Uterus (tissue), 4 donors: ENCODE measurements at places on chromosomes 5 and 9.

DNA sequence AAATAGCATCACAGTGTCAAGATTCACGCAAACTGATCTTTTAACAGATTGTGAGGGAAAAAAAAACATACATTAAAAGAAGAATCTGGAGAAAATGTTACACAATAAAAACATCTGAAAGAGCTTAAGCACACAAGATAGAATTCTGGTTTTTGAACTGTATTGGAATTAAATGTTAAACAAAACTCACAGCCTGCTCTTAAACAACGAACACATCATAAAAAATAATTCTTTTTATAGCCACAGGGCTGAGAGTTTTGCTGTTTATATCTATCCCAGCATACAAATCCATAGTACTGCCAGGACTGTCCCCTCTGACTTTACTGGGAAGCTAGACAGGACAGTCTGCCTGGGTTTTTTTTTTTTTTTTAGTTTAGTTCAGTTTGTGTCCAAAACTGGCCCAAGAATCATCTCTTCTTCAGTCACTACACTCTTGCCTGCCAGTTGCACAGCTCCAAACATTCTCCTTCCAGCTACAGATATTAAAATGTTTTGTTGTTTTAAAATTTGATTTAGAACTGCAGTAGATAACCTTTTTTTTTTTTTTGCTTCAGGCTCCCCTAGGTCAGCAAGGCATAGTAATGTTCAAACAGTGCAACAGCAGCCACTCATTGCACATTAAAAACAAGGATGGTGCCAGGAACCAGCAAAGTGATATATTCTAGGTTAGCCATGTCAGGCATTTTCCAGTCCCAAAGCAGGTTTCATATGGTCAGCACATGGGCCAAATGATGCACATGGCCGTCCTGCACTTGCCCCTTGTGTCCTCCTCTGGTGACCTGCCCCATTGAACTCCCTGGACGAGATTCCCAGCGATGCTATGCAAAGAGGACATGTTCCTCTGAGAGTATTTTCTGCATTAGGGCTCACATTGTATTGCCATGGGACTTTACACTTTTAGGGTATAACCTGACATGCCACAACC, 173.6 kb downstream of the ARL15 start:
- H3K36me3 ChIP-seq: no peaks in the 10 kb centered on the region
- peaks cover 6% of the 10 kb centered on the region for H3K4me1 ChIP-seq
- no peaks in the 10 kb centered on the region for H3K27me3 ChIP-seq
- DNase-seq: peak; percentile 25

DNA sequence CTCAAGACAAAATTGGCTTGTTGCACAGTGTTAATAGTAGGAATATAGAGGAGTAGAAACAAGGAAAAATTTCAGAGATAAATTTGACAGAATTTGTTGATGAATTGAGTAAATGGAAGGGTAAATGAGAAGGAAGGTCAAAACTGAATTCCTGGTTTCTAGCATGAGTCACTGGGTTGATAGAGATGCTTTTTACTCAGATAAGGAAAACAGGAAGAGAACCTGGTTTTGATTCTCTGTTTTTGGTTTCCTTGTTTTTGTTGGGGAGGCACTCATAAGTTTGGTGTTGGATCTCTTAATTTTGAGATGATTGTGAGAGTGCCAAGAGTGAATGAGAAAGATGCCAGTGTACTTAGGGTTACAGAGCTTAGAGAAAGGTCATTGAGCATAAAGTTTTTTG, 7.1 kb downstream of the LRRC70 start:
- DNase-seq: no peak
- H3K27me3 ChIP-seq: no peaks in the 10 kb centered on the region
- no peaks in the 10 kb centered on the region for H3K4me1 ChIP-seq
- no peak overlapping the region for H3K27ac ChIP-seq
- no peak overlapping the region for H3K4me3 ChIP-seq

DNA sequence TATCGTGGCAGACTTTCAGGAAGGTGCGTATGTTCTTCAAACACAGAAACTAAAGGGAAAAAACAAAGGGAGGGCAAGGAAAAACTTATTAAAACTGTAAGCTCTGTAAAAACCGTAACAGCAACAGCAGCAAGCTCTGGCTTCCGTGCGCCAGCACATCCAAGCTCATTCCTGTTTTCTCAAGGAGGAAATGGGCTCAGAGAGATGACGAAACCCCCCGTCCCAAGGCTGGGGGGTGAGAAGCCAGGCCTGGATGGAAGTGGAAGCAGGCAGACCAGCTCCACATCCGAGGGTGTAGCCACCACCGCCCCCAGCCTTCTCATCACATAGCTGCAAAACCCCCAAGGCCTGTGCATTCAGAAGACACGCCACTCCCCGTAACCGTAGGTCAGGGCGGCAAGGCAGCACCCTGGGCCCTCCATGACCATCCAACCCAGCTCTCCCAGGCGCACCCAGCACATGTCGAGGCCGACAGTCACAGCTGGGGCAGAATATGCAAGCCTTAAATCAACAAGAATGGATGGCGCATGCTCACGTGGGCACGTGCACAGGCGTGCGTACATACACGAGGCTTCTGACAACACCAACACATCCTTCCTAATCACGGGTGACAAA, 52.8 kb downstream of the VAV2 start:
- H3K27ac ChIP-seq: no peak overlapping the region
- H3K4me3 ChIP-seq: no peak overlapping the region
- no peaks in the 10 kb centered on the region for H3K4me1 ChIP-seq
- H3K36me3 ChIP-seq: no peaks in the 10 kb centered on the region

- DNase-seq: no peak
- no peaks in the 10 kb centered on the region for H3K27me3 ChIP-seq
- H3K27ac ChIP-seq: no peak within 1 kb of the TSS
- no peaks in the 10 kb centered on the region for H3K36me3 ChIP-seq
- no peaks in the 10 kb centered on the region for H3K4me1 ChIP-seq
- H3K4me3 ChIP-seq: no peak within 1 kb of the TSS
Observed at GRCh38 chr5:141330299-141331080, at the start of gene PCDHGA1. PCDHGA1 (plus strand) TSS chr5:141330514.

DNA sequence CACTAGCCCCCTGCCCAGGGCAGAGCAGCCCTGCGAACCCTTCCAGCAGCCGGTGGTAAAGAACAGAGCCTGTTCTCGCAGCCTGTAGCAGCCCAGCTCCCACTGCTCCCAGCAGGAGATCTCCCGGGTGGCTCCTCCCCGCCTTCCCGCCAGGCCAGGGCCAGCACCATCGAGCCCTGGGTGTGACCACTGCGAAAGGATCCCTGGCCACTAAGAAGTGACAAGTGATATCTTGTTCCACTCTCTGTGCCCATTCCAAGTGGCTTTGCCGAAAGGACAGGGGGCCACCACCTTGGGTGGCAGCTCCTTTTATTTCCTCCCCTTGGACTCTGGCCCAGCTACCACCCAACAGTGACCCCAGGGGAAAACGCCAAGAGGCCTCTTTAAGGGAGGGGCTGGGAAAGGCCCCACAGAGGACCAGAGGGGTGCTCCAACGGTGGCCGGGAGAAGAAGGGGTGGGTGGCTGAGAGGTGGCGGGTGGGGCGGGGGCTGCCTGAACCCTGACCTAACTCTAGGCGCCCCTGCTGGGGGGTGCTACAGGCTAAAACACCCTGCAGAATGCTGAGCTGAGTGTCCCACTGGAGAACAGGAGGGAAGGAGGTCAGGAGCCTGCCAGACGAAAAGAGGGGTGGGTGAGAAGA, 1.6 kb downstream of the NACC2 start:
- H3K27ac ChIP-seq: peak overlapping the region; percentile 93
- DNase-seq: no peak
- H3K36me3 ChIP-seq: no peaks in the 10 kb centered on the region
- H3K4me3 ChIP-seq: peak overlapping the region; percentile 82
- H3K27me3 ChIP-seq: no peaks in the 10 kb centered on the region

DNA sequence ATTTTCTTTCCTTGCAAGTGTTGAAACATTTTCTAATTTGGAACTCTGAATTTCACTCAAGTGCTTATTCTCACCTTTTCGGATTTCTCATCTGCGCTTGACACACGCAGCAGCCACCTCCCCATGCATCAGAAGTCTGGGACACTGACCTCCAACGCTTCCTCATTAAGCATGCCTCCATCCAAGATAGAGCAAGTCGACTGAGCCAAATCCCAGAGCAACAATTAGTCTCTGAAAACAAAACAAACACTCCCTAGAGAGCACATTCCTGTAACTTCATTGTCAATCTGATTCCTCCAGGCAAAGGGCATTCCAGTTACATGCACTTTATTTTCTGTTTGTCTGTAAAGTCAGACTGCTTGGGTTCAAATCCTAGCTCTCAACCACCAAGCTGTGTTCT, 5.7 kb downstream of the CD180 start:
- H3K4me1 ChIP-seq: no peaks in the 10 kb centered on the region
- H3K27ac ChIP-seq: no peak overlapping the region
- H3K27me3 ChIP-seq: no peaks in the 10 kb centered on the region
